ENCODE measurements at places on chromosomes 5 and 9.

DNA sequence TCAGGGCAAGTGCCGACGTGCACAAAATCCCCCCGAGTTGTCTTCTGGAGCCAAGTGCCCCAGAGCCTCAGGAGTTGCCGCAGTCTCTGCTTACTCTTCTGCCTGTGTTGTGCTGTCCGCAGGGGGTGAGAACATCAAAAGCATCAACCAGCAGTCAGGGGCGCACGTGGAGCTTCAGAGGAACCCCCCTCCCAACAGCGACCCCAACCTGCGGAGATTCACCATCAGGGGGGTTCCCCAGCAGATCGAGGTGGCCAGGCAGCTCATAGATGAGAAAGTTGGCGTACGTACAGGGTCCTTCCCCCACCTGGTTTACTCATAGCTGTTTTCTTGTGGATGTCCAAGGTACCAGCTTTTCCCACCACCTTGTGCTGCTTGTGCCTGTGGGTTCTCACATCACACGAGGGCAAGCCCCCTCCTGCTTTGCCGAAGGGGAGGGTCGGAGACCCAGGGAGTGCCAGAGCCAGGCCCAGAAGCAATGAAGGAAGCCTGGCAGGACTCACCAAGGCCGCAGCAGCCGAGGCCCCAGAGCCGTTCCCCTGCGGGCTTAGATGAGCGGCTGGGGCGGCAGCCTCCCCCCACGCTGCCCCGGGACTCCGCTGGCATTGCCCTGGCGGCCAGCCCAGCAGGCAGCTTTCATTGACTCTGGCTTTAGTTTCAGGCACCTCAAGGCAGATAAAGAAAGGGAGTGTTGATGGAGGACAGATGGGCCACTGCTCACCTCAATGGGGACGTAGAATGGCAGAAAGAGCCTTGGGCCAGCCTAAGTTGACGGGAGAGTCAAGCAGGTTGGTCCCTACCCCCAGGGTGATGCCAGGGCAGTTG is 33.7 kb upstream of the PRDM12 start:
- DNase-seq: no peak

- peak; percentile 76 for DNase-seq
Measured at GRCh38 chr5:43039471-43040286, 440 bp downstream of the ANXA2R start.

GRCh38 chr5:110195288-110195687 is 505.6 kb downstream of the MAN2A1 start:
- no peak for DNase-seq

DNA sequence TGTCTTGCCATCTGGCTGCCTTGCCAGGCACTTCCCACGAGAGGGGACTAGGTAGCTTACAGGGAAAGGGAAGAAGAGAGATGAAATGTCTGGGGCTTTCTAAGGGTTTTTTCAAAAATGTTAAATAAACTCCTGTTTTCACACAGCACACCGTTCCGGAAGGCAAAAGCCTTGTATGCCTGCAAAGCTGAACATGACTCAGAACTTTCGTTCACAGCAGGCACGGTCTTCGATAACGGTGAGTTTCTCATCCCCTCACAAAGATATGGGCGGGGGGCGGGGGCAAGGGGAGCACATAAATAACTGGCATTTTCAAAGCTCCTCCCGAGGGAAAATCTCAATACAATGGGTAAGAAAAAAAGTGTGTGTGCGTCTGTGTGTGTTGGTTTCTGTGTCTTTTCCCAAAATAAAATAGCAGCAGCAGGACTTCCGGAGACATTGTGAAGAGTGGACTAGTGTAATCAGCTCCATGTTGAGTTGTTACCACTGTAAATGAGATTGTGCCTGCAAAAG is 189.6 kb downstream of the NR3C1 start:
- no peak for DNase-seq

DNA sequence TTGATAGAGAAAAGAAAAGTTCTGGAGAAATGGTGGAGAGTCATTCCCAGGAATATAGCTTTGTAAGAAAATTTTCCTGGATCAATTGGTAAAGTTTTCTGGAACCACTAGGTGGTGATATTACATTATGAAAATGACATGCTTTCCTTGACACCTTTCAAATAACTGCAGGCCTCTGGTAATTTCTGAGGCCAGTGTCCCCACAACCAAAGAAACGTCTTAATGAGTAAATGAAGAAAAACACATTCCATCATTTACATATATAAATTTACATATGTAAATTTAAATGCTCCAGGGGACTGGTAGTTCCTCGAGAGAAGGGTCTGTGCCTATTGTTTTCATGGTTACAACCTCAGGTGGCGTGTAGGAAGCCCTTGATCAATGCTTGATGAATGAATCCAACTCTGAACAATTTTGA is 17.2 kb upstream of the RGS3 start:
- peak; percentile 27 for DNase-seq

- DNase-seq: no peak
Measured at GRCh38 chr9:14560194-14560593, 133.0 kb downstream of the ZDHHC21 start.

DNA sequence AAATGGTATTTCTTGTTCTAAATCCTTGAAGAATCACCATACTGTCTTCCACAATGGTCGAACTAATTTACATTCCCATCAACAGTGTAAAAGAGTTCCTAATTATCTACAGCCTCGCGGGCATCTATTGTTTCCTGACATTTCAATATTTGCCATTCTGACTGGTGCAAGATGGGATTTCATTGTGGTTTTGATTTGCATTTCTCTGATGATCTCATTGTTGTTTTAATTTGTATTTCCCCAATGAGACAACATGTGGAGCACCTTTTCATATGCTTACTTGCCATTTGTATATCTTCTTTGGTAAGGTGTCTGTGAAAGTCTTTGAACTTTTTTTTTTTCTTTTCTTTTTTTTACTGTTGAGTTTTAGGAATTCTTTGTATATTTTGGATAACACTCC is 473.6 kb downstream of the KCTD16 start:
- DNase-seq: no peak

GRCh38 chr9:134419684-134420076 is 93.4 kb downstream of the RXRA start:
- no peak for DNase-seq

DNA sequence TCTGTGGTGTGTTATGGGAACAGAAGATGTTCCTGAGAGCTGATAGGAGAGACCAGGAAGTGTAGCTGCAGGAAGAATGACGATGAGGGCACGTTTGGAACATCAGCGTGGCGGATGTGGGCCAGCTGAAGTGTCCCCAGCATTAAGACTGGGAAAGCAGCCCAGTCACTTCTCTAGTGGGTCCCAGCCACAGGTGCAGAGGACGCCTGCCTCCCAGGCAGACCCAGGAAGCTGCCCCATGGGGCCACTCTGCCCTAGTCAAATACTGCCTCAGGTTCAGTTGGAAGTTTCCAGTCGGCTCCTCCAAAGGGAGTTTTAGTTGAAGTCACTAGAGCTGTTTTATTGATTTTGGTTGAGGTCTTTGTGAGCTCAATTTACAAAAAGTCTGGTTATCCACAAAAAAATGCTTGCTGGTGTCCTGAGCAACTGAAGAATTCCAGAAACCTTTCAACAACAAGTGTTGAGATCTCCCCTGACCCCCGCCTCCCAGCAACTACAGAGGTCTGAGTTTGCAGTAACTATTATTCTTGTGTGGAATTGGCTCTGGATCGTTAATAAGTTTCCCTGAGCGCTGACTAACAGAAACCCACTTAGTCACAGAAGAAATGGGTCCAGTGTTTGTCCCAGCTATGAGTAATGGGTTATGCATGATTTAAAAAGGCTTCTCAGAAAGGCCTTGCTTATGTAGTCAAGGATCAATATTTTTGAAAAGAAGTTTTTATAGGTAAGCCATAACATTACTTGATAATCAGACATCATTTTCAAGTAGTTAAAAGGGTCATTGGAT is 294.1 kb downstream of the FANCC start:
- DNase-seq: no peak

DNA sequence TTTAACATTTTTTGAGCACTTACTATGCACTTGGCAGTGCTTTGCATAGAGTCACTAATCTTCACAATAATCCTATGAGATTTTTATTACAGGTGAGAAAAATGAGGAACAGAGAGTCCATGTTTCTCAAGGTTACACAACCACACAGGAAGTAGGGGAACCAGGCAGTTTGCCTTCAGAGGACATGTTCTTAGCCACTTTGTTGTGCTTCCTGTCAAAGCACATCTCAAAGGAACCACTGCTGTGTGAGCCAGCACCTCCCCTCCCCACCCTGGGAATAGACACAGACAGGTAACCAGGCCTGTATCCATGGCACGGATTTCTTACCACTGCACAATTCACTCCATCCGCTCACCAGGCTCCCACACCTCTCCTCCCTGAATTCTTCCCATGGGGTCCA is 6.3 kb upstream of the DNAJB5 start:
- DNase-seq: peak; percentile 45

DNA sequence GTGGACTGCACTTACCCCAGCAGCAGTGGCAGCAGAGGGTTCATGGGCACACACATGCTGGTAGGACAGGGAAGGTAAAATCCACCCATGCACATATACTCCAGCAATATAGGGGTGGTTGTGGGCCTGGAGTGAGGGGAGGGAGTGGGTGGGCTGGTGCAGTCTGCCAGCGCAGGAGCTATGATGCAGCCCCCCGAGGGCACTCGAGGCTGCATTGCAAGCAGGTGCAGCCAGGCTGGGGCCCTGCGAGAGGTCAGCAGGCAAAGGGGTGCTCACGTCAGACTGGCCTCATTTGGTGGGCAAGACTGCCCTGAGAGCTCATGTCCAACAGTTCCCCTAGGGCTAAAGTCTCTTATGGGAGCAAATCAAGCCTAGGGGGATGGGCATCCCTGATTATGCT is 32.4 kb upstream of the PCDHA1 start:
- no peak for DNase-seq
